ENCODE measurements at places on chromosomes 1 and 21.

DNA sequence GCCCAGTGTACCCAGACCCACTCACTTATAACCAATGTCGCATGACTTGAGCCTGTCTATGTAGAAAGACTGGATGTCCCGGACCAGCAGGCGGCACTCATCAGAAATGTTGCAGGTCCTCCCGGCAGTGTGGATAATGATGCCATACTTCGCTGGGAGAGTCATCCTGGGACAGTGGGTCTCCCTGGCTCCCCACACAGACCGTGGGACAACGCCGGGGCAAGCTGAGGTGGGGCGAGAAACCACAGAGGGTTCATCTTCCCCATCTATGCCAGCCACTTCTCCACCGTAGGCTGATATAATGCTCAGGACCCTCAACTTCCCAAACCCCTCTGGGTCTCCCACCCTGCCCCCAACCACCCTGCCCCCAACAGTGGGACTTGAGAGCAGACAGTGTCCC, 8.3 kb downstream of the PGLYRP4 start:
- no peak for DNase-seq

- no peak for DNase-seq
These were observed 10.8 kb downstream of the TRIM45 start for GRCh38 chr1:117110774-117111173.

GRCh38 chr1:221100611-221101010, 221.4 kb downstream of the HLX start:
- DNase-seq = no peak

DNA sequence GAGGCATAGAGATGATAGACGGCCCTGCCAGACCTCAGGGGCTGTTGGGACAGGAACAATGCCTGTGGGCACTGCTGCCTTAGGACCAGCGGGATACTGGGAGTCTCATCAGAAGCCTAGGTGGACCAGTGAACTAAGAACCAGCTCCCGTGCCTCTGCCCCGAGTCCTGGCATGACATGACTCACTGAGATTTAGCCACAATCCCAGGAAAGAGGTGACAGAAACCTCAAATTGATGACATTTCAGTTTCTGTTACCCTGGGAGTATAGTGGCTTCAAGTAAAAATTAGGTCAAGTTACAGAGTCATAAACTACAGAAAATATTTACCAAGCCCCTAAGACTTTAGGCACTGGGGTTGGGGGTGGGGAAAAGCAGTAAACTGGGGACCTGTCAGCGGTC, 74.6 kb upstream of the GADD45A start:
- no peak for DNase-seq

DNA sequence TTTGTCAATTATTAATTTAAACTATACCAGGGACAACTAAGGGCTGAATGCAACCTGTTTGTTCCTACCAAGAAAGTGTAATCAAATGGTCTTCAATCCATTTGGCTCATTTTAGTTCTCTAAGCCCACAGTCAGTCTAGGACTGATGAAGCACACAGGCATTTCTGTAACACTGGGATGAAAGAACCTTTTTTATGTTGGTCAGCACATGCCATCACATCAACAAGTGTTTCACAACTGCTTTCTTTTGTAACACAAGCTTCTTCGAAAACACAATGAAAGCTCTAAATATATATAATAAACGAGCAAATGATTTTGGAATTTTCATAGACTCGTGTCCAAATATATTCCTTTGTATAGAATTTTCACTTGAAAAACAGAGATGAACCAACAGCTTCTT, 28.8 kb downstream of the HEATR1 start:
- DNase-seq = no peak

- no peak for DNase-seq
These were observed 87.7 kb downstream of the SNX7 start for GRCh38 chr1:98749152-98749756.

- DNase-seq = no peak
These were observed 60.7 kb upstream of the TEKT2 start for GRCh38 chr1:36023098-36023769.

DNA sequence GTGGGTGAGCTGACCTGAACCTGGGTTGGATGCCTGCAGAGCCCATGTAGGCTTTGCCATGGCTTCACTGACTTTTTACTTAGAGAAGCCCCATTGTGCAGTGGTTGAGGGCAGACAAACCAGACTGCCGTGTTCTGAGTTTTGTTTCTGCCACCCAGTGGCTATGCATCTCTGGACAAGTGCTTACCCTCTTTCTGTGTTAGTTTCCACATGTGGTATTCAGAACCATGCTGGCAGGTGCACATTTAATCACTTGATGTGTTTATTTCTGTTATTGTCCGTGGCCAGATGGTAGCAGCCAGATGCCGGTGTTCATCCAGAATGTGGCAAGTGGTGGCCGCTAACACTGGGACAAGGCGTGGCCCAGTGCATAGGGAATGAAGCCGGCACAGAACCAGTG, 10.3 kb upstream of the PTPN7 start:
- DNase-seq = no peak

- no peak for DNase-seq
These were observed 2.2 kb upstream of the POFUT2 start for GRCh38 chr21:45289655-45290515.

DNA sequence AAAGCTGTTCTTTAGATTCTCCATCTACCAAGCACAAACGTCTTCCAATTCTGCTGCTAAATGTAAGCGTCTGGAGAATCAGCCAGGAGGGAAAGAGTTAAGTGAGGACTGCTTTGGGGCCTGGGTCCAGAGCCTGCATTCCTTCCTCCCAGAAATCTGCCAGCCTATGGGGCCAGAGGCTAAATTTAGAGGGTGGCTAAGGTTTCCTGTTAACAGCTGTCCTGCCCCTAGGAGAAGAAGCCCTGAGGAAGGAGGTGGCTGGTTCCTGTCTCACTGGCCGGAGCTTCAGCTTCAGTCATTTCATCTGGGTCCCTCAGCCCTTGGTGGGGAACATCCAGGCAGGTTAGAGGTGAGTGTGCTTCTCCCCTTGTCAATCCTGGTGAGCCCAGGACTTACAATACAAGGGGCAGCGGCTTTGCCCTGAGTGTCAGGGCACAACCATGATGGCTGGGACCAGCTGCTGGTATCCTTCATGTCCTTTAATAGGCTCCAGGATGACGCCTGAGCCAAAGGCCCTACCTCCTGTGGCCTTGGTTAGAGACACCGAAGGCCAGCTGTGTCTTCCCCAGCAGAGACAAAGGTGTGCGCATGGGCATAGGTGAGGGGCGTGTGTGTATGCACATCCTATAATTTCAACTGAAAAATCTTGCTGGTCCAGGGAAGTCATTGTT, at the start of gene STYXL2:
Gene STYXL2, plus strand, starts transcription at position 230 of the 671 bp plus-strand sequence. CDS start 775 bp downstream, outside the sequence.
- no peak for DNase-seq

DNA sequence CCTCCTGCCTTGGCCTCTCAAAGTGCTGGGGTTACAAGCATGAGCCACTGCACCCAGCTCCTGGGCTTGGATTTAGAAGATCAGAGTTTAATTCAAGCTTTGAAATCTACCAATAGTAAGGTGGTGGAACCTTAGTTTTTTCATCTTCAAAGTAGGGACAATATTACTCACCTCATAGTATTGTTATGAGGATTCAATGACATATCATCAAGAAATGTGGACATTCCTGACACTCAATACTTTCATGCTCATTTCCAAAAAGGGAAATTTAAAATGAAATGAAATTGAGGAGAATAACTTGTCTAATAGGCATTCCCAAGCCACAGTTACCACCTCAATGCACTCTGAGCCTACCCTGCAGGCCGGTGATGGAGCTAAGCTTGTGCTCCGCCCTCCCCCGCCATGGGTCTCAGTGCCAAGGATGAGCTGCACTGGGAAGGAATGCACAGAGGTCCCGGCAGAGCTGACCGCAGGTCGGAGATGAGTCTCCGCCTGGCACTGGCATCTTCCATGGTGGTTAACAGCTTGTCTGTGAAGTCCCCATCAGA, 56.5 kb upstream of the BCAR3 start:
- DNase-seq = no peak

All from stimulated activated CD4-positive, alpha-beta T cell treated with anti-CD3 and anti-CD28 coated beads, Interleukin-4, amount 100 ng/mL, for 48 hours (primary cell).